Neural progenitor cell (in vitro differentiated cells): ENCODE measurements at places on chromosomes 7 and 10.

DNA sequence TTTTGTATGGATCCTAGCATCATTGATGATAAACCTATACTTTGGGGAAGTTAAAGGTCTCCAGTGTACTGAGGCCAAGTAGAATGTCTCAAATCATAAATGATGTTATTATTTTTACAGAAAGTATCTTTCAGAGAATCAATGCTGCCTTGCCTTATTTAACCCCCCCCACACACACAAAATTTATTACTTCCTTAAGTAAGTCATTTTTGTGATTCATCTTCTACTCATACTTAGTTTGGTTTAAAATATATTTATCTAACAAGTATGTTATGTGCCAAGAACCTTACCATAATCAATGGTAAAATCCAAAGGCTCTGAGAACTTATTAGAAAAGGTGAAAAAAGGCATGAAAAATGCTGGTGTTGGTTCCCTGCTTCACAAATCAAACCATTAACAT, 18.8 kb upstream of the CLDN12 start:
- DNase-seq: no peak

DNA sequence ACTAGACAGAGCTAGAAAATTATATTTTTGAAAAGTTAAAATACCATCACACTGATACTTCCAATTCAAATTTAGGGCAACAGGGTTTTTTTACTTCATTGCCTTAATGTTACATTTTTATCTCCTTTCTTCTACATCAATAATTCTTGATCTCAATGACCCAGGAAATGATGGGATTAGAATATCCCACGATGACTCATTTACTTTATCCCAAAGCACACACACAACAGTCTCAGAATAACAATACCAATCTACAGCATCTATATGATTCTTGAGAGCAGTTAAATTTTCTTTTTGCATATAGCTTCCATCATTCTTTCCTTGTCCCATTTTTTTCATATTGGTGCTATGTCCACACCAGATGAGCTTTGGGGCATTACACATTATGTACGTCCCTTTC, 98.4 kb upstream of the EEPD1 start:
- no peak for DNase-seq

- DNase-seq: no peak
Observed at GRCh38 chr10:30600005-30600404, 29.5 kb downstream of the LYZL2 start.

DNA sequence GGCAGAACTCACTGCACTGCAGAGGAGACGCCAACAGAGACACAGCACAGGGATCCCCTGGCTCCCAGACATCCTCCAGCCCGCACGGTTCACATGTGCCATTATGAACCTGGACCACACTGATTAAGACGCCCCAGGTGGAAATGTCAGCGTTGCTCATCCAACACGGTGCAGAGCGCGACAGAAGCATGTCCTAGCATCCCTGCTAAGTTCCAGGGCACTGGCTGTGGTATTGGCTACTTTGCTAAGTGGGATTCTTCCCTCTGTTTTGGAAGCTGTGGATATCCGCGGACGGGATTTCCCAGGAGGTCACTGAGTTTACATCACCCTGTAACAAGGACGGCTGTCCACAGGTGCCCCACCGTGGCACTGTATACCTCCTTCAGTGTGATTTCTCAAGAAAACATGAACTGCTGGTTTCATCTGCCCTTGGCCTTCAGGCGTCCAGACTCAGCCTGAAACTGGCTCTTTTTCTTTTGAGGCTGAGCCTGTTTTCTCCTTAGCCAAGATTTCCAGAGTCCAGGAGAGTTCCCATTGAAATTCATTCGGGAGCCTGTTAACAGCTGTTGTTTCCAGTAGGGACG, 324.0 kb downstream of the WDR37 start:
- DNase-seq: peak; percentile 9

DNA sequence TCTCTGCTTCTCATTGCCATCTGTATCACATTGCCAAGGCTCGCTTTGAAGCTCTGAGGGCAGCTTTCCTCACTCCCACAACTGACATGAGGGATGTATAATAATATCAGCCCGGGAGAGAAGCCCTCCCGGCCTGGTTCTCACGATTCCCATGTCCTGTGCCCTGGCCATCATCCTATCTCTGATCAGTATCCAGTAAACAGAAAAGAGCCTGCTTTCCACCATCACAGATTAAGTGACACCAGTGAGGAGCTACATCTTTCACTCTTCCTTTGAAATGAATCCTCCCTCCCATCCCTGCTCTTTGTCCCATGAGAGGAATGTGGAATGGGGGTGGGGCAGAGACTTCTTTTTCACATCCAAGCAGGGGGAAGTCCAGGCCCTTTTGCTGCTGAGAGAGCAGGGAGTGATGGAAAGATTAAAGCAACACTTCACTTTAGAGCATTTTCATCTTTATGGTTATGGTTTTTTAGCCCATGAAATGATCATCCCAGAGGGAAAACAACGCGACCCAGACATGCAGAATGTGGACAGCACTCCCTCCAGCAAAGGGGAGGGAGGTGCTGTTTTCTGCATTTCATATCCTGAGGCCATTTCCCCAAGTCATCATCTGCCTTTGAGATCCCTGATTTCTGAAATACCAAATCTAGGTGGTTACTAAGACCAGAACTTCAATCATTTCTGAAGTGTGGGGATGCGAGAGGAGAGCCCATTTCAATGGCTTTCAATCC, 84.6 kb upstream of the LYZL1 start:
- DNase-seq: peak; percentile 77

- no peak for DNase-seq
Observed at GRCh38 chr7:139681463-139681755, 96.4 kb downstream of the HIPK2 start.

DNA sequence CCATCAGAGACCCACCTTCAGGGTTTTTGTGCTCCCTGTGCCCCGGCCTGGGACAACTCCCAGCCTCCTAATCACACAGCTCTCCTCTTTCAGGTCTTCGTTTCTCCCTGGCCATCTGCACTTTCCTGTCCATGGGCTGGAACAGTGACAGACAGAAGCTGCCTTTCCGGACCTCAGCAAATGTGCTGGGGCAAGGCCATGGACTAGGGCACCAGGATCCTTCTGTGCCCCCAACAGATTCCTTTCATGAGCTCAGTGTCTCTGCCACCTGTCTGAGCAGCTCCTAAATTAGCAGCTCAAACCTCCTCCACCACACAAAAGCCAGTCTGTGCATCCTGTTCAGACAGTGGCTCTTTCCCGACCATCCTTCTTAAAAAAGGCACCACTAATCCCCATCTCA, 41.9 kb upstream of the FRMD4A start:
- no peak for DNase-seq

DNA sequence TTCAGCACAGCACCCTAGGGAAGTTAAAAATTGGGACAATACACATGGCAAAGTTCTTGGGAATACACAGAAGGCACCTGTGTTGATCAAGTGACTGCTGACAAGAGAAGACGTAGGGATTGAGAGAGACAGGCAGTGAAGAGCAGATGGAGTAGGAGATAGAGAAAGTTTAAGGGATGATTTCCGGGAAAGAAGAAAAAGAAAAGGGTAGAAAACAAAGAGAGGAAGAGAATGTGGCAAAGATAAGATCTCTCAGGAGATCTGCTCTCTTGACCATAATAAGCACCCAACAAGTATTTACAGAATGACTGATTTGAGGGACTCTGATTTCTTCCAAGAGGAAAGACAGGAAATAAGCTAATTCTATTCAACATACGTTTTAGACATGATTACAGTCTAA, 15.1 kb upstream of the RALA start:
- DNase-seq: no peak

DNA sequence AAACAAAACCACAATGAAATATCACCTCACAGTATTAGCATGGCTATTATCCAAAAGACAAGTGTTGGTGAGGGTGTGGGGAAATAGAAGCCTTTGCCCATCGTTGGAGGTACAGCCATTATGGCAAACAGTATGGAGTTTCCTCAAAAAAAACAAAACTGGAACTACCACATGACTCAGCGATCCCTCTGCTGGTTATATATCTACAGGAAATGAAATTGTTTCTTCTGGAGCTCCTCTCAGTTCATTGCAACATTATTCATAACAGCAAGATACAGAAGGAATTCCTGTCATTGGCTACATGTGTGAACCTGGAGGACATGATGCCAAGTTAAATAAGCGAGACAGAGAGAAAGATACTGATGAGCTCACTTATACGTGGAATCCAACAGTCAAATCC, 2.4 kb upstream of the UBE3C start:
- DNase-seq: no peak

- DNase-seq: no peak
Observed at GRCh38 chr10:6044751-6045313, 17.3 kb downstream of the IL2RA start.

GRCh38 chr10:35876248-35876647, 234.2 kb upstream of the FZD8 start:
- no peak for DNase-seq

GRCh38 chr7:44755698-44756627, 7.3 kb downstream of the ZMIZ2 start:
- DNase-seq: no peak

DNA sequence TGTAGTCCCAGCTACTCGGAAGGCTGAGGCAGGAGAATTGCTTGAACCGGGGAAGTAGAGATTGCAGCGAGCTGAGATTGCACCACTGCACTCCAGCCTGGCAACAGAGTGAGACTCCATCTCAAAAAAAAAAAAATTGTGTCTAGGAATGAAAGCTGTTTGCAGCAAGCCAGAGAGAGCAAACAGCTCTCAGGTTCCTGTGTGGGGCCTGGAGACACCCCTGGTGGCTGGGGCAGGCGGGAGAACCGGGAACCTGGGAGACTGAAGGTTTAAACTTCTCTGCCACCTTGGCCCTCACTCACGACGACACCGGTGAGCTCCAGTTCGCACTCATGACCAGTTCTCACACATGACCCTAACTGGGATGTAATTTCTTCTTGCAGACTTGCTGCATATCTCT, 13.2 kb upstream of the UNCX start:
- peak; percentile 9 for DNase-seq

- DNase-seq: no peak
Observed at GRCh38 chr7:121288894-121289293, 39.9 kb upstream of the WNT16 start.

DNA sequence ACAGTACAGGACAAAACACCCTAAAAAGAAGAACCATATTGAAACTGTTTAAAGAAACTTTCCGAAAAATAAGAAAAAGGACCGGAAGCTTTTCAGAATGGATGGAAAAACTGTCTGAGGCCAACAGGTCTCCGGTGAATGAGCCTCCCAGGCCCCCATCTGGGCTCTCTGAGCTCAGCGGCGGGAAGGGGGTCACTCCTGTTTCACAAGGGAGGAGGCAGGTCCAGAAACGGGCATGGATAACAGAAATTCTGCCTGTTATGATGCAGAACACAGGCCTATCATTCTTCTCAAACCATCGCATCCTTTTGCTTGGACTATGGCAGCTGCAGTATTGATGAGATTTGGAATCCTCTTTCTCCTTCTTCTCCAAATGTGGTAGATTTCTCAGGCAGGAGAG, 58.9 kb upstream of the SHH start:
- no peak for DNase-seq

- peak; percentile 50 for DNase-seq
Observed at GRCh38 chr10:113127261-113127900, 177.3 kb downstream of the TCF7L2 start.

DNA sequence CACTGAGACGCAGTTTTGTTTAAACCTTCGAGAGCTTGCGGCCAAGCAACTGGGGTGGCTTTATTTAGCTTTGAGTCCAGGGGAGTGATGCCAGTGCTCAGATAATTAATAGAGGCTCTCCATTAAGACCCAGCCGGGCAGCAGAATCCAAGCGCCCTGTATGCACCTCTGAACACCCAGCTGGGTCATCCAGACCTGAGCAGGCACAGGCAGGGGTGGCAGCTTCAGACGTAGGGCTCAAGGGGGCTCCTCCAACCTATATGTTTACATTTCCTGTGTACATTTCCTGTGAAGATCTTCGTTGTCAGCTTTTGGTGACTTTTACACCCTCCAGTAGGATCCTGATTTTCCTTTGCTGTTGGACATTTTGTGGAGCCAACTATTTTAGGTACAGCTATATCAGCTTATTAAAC, 719.5 kb downstream of the LRMDA start:
- no peak for DNase-seq

DNA sequence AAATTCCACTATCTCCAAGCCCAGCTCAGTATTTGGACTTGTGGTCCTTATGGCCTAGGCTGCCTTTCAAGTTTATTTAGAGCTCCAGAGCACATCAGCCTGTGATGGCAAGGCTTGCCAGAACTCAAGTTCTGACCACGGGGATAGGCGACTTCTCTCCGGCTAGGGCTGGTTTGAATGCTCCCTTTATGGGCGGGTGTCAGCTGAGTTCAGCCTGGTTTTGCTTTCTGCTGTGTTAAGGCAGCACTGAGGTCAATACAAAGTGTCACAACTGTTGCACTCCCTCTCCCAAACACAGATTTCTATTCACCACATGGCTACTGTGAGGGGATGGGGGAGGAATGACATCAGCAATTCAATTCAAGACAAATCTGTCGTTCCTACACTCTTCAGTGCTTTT, 318.1 kb upstream of the MYO3A start:
- no peak for DNase-seq

GRCh38 chr10:49602380-49603023, 7.6 kb upstream of the SLC18A3 start:
- DNase-seq: no peak

DNA sequence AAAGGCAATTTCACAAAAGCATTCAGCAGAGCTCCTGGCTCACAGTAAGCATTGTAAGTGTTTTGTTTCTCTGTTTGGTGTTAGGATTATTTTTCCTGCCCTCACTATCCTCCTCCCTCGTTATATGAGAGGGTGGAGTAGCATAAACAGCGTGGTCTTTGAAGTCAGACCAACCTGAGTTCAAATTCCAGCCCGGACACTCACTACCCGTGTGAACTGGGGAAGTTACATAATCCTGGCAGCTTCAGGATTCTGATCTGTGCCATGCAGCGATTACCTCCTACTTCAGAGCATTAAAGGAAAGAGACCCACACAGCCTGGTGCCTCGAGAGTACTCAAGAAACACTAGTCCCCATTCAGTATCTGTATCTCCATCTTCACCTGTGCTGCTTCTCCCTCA, 386.5 kb downstream of the INHBA start:
- no peak for DNase-seq

DNA sequence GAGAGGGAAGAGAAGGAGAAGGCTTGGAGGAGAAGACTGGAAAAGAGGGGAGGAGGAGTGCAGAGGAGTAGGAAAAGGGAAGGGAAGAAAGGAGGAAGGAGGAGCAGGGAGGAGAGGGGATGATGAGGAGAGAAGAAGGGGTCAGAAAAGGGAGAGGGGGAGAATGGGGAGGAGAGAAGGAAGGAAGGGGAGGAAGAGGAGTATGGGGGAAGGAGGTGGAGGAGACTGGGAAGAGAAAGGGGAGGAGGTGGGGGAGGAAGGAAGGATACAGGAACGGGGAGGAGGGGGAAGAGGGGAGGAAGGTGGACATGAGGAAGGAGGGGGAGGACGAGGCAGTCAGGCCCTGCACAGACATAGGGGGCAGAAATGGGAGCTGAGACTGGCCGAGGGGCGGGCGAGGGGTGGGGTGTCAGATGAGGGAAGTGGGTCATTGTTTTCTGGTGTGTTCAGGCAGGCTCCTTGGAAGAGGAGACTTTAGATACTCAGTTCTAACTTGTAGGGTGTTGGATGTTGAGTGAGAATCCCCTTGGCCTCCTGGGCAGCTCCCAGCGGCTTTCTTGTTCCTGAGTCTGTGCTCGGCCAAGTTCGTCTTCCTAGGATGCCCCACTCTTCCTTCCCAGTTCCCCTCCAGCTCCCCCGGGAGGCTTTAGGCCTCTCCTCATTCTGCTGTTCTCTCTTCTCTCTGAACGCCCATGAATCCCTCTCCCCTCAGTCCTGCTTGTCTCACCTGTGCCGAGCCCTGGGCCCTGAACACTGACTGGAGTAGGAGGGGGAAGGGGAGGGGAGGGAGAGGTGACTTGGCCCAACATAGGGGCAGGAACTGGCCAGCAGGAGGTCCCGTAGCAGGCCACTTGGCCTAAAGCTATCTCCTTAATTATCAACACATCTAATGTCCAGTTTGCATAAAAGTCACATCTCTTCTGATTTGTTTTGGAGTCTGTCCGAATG, 12.8 kb upstream of the CRHR2 start:
- DNase-seq: no peak
